Stimulated activated CD4-positive, alpha-beta T cell treated with anti-CD3 and anti-CD28 coated beads, Interleukin-2, amount 100 ng/mL, for 4 hours (primary cell): ENCODE measurements at places on chromosomes 3 and 15.

DNA sequence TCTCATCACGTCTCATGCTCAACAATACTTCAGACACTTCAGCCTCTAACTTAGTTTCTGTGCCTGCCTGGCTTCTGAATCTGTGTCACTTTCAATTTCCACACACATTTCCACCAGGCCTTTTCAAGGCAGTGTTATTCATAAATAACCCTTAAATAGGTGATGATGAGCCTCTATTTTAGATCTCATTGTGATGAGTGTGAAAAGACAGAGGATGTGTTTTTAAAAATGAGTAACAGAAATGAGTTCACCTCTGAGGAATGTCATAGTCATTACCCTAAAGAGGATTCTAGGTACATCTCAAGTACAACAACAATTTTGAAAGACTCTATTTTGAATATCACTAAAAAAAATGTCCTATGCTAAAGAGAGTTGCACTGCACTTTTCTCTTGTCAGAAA, 64.6 kb downstream of the STAC start:
- DNase-seq: no peak

GRCh38 chr3:138148503-138148902, 16.3 kb upstream of the A4GNT start:
- DNase-seq: no peak

DNA sequence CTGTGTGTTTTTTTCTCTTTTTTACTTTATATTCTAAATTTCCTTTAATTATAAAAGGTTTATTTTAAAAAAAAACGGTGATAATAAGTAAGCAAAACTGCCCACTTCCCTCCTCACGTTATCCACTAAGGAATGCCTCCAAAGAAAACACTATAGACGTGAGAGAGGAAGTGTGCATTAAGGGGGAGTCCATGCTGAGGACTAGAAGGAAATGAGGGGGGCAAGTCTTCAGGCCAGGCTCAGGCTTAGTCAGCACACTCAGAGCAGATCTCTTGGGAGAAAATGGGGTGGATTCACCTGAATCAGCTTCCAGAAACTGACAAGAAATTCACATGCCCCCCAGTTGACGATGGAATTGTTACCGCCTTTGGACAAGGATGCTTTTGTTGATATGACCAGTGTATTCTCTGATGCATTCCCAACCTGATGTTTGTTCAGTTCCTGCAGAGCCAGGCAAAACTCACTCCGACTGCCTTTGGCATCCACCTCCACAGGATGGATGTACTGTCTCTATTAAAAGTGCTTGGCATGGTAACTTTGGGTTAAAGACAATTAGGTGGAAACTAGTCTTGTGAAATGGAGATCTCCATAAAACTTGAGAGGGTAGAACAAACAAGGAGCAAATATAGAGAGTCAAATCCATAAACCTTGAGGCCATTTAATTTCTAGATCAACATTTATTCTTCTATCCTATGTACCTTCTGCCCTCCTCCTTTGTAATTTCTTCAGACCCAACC, 167.8 kb downstream of the MYRIP start:
- no peak for DNase-seq

- no peak for DNase-seq
These were observed 483.2 kb upstream of the TBL1XR1 start for GRCh38 chr3:177680472-177680821.

GRCh38 chr3:3356846-3357245, 177.4 kb upstream of the CRBN start:
- no peak for DNase-seq

DNA sequence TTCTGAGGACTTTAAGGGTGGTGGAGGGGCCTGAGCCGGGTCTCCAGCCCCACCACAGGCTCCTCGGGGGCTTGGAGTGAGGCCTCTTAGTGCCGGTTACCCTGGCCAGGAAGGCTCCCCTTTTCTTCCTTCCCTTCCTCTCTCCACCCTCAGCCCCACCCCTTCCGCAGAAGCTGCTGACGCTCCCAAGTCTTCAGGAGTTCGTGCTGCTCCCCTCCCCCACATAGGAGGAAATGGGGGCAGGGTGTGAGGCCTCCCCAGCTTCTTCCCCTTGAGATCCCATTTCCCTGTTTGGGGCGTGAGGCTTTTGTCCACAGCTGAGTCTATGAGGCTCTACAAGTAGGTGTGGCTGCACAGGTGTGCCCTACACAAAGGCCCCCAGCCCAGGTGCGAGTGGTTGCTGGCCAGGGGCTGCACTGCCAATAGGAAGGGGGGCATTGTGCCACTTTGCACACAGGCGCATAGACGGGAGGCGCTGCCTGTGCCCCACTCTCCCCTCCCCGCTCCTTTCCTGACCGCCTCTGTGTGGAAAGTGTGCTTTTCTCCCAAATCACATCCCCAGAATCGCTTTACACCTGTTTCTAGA, 915 bp upstream of the CALML4 start:
- no peak for DNase-seq

GRCh38 chr15:36911322-36911944, 188.9 kb downstream of the MEIS2 start:
- no peak for DNase-seq

- DNase-seq: no peak
These were observed 141.5 kb upstream of the TBL1XR1 start for GRCh38 chr3:177338697-177339219.

DNA sequence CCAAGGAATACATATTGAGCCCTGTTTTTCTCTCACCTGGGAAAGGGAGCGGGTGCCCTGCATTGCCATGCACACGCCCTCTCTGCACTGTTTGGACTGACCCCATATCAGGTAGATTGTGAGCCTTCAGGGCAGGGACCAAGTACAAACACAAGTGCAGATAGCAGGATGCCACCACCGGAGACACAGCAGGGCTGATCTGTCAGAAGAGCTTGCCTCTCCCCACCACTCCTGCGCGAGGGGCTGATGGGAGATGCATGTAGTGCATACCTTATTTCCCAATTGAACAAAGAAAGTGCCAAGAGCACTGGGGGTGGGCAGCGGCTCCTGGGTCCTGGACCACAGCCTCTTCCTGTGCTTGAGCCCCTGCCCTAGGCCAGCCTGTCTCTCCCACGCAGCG, 9.0 kb upstream of the SLCO2A1 start:
- DNase-seq: no peak

GRCh38 chr3:48535578-48535977, 21.0 kb downstream of the PFKFB4 start:
- no peak for DNase-seq

DNA sequence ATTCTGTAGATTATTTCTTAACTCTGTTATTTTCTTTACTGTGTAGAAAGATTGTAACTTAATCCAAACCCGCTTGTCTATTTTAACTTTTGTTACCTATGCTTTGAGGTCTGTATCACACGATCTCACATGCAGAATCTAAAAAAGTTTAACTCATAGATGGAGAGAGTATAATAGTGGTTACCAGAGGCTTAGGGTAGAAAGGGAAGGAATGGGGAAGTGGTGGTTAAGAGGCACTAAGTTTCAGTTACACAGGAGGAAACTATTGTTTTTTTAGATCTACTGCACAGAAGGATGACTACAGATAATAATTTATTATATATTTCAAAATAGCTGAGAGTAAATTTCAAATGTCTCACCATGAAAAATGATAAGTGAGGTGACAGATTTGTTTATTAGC, 515.2 kb downstream of the RSL24D1 start:
- DNase-seq: no peak

GRCh38 chr15:38075466-38075865, 141.0 kb downstream of the TMCO5A start:
- DNase-seq: no peak

GRCh38 chr3:186540835-186541226, 3.3 kb downstream of the CRYGS start:
- DNase-seq: no peak

DNA sequence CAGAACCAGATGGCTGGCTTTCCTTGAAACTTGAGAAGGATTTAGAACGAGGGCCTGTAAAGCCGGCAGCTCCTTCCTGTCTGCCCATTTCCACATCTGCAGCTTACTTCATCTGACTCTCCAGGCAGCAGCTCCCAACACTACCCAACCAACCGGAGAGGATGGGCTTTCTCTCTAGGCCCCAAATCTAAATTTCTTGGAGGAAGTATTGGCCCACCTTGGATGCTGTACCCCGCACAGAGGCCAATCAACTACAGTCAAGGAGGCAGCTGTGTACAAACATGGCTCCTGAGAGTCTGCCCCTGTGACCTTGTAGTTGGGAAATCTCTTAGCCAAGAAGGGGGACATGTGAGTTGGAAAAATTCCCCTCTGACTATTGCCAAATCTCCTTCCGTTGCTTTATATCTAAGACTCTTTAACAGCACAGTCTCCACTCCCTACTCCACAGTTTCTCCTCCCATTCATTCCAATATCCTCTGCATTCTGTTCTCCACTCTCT, 8.0 kb upstream of the ACAP2 start:
- no peak for DNase-seq

DNA sequence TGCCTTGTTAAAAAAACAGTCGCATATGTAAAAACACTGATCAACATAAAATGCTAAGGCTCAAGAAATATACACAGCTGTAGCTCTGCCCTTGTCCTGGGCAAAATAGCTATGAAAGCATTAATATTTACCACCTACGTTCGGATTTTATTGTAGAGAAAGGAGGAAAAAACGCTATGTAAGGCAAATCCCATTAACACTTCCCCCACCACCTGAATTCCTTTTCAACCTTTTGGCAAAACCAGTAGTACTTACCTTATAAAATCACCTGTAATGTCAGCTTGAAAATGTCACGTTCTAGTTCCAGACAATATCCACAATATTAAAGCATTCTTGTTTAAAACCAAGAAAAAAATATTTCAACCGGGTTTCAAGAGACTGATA, 3.6 kb downstream of the TRA2B start:
- DNase-seq: no peak

DNA sequence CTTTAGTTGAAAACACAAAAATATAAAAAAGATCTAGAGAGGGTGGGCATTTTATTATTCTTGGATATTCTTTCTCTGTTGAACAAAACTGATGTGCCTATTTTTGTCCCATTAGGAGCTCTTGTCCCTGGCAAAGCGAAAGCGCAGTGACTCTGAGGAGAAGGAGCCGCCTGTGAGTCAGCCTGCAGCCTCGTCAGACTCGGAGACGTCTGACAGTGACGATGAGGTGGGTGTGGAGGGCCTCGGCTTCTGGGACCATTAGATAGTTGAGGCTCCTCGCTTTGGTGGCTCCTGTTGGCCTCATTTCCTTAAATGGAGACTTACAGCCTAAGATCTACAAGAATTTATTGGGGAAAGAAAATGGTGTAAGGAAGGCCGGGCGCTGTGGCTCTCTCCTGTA, 21.3 kb downstream of the RTF1 start:
- no peak for DNase-seq

GRCh38 chr15:98966091-98966787, 41.4 kb downstream of the PGPEP1L start:
- no peak for DNase-seq

DNA sequence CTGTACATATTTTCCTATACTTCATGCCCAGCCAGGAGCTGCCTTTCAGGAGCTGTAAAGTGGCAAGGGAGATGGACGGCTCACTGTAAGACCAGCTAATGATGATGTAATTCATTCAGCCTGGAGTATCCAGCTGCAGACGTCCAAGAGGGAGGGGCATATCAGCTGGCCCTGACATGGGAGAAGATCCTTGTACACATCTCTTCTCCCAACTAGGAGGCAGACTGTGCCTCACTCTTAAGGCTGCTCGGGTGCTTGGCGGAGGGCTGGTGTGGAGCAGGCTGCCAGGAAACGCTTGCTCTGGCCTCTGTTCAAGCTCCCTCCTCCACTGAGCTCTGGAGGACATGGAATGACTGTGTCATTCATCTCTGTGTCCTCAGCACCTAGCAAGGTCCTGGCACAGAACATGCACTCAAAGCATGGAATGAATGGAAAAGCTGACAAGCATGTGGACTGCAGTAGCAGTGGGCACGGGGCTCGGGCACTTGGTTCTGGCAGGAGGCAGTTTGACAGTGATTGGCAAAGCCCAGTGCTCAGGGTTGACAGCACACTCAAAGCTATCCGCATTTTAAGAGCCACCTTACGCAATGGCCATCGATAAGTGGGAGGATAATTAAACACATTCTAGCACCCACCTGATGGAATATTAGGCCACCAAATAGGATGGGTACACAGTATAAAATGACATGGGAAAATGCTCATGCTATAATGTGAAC, 72.4 kb downstream of the TBC1D2B start:
- DNase-seq: no peak

DNA sequence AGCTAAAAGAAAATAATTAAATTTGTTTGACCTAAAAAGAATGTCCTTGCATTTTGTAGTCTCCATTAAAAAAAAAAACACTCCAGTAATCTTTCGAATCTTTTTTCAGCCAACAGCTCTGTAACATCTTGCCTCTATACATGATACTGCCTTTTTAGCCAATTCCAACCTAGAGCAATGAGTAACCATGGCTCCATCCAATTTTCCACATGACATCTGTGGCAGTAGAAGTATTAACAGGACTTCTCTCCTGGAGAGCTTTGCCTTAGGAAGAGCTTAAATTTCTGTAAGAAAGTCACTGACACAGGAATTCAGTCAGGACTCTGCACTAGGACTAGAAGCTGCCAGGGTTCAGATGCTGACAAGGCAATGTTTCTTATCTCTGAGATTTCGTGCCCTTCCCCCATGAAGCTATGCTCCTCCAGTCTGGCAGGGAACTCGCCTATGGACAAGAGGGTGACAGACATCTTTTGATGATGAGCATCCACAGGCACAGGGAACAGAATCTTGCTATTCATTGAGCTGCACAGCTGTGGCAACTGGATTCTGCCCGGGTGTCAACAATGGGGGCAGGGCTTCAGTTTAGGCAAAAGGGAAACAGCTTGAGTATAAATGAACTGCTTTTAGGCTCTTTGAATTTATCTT, 81.8 kb downstream of the ALCAM start:
- DNase-seq: no peak

- DNase-seq: no peak
These were observed 87.3 kb upstream of the THBS1 start for GRCh38 chr15:39493424-39494067.

GRCh38 chr3:66499881-66500575, 794 bp downstream of the LRIG1 start:
- peak; percentile 39 for DNase-seq

DNA sequence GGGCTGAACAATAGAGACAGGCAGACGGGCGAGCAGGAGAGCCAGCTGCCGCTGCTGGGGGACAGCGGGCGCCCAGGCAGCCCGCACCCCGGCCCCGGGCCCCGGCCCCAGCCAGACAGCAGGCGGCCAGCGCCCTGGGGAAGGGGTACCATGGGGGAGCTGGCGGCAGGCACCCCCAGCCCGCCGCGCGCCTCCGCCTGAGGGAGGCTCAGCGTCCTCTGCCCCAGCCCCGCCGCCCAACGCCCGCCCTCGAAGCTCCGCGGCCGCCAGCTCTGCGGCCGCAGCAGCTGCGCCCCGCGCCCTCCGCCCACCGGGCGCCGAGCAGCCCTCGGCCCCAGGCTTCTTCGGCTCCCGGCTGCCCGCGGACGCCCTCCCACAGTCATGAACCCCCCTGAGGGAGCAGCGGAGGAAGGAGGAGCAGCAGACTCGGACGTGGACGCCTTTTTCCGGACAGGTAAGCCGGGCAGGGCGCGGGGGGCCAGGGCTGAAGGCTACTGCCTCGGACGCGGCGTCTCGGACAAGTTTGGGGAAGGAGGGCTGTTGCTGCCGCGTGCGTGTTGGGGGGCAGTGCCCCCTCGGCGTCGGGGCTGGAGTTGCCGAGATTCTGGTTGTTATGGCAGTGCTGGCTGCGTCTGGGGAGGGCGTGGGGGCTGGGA, 41.6 kb upstream of the ROPN1 start:
- no peak for DNase-seq
